ENCODE measurements at places on chromosomes 7 and 10.

DNA sequence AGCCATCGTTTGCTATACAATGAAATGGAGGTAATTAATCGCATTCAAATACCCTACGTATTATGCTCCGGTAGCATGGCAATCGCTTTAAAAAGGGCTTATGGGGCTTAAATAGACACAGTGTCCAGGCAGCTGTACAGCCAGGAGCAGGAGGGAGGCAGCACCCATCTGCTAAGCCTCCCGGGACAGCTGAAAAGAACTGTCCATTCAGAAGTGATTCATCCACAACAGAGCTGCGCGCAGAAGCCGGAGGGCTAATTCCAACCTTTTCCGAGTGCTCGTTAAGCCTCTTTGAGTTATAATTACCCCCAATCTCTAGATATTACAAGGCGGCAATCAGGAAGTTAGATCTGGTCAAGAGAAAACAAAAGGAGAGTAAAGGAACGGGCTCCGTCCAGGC lies 58.3 kb downstream of the DPYSL4 start:
- no peak for DNase-seq

DNA sequence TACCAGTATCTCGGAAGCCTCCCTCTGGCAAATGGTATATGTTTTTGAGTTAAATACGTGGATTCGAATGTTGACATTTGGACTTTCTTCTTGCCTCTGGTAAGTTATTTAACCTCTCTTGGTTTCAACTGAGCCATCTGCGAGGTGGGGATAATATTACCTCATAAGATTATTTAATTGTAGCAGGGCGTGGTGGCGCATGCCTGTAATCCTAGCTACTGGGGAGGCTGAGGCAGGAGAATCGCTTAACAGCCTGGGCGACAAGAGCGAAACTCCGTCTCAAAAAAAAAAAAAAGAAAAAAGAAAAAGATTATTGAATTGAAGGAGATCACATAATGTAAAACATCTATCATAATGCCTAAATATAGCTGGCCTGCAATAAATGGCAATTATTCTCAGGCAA lies 396 bp upstream of the TAF5 start:
- no peak for DNase-seq

GRCh38 chr7:45980181-45980905 lies 59.3 kb upstream of the IGFBP3 start:
- no peak for DNase-seq

- DNase-seq: no peak
Measured at GRCh38 chr10:6473901-6474370, 106.1 kb downstream of the PRKCQ start.

Data from tibial nerve (tissue), 4 donors.